Activated naive CD4-positive, alpha-beta T cell (primary cell): ENCODE measurements at places on chromosomes 7 and 10.

DNA sequence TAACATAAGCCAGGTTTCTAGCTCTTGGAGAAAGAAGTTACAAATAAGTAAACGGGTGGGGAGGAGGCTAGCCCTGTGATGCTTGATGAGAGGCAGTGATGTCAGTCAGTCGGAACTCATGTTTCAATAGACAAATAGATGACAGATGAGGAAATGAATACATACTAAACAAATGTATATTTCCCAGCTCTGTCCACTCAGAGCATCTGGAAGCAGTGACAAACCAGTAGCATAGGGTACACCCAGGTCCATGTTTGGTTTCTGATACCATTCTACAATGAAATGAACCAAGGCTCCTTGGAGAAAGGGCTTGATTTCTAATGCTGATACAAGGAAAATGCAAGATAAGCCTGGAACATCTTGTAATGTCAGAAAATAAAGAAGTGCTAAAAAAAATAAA is 30.6 kb downstream of the PODXL start:
- DNase-seq, result no peak

GRCh38 chr10:20760460-20760859 is 136.7 kb downstream of the NEBL start:
- DNase-seq, result no peak

DNA sequence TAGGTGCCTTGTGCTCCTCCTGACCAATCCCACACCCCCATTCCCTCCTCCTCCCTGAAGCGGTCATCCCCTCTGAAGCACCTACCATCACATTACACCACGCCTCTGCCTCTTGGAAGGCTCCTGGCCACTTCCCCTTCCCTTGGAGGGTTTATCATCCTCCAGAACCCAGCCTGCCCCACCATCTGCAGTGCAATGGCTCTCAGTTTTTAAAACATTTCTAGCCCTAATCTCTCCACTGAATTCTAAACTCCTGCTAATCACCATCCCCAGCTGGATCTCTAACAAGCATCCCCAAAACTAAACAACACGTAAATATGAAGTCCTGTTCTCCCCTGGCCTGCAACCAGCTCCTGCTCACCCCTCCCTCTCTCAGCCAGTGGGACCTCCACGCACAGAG is 70.6 kb downstream of the PIP4K2A start:
- DNase-seq, result no peak

DNA sequence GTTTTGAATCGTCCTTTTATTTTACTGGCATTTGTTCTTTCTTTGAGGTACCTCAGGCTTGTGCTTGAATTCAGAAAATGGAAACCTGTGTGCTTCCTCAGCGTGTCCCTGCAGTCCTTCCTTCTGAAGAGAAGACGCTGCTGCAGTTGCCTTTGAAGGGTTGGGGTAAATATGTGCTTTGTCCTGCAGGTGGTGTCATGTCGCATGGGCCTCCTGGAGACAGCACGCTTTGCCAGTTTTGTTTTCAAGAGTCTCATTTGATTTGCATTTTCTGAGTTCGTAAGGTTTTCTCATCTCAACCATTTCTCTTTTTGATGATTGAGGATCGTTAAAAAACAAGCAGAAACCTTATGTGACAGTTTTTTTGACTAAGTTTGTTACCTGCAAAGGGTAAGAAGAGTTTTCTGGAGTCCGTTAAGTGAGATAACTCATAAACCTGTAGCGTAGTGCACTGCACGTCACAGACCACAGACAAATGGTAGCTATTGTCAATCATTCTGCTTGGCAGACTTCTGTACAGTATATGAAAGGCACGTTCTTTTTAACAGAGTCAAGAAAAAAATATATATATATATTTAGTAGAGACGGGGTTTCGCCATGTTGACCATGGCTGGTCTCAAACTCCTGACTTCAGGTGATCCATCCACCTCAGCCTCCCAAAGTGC is 57.0 kb downstream of the CDC123 start:
- no peak for DNase-seq

GRCh38 chr10:70562036-70562755 is 40.3 kb downstream of the PRF1 start:
- no peak for DNase-seq

DNA sequence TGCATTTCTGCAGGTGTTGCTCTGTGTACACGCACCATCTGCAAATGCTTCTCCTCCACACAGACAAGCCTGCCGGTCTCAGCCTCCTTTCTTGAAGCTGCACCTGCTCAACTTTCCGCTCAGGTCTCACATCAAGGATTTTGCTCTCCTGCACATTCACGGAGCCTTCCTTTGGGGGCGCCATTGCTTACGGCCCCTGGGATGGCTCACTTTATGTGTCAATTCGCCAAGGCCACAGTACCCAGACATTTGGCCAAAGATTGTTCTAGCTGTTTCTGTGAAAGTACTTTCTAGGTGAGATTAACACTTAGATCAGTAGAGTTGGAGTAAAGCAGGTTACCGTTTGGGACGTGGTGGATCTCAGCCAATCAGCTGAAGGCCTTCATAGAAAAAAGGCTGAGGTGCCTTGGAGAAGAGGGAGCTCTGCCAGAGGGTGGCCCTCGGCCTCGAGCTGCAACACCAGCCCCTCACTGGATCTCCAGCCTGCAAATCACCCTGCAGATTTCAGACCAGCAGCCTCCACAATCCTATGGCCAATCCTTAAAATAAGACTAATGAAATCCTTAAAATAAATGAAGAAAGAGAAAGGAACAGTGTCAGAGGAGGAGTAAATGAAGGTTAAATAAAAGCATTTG is 39.9 kb upstream of the PPP2R2D start:
- DNase-seq, result no peak

- no peak for DNase-seq
These were observed 964 bp downstream of the FRMD4A start for GRCh38 chr10:14329746-14330173.
